HS-27A (cell line): ENCODE measurements at places on chromosomes 12 and 14.

GRCh38 chr12:111434680-111435338 is 29.1 kb downstream of the SH2B3 start:
- DNase-seq, result no peak

GRCh38 chr12:103198499-103198898 is 241.0 kb downstream of the ASCL1 start:
- DNase-seq, result no peak

GRCh38 chr12:10210225-10210624 is 2.5 kb upstream of the GABARAPL1 start:
- DNase-seq, result no peak

- DNase-seq, result no peak
Measured at GRCh38 chr14:72738161-72738611, 155.7 kb downstream of the DPF3 start.

- DNase-seq, result no peak
Measured at GRCh38 chr12:113800201-113800600, 165.9 kb downstream of the RBM19 start.

- DNase-seq, result no peak
Measured at GRCh38 chr14:50521912-50522341, 10.4 kb downstream of the MAP4K5 start.

DNA sequence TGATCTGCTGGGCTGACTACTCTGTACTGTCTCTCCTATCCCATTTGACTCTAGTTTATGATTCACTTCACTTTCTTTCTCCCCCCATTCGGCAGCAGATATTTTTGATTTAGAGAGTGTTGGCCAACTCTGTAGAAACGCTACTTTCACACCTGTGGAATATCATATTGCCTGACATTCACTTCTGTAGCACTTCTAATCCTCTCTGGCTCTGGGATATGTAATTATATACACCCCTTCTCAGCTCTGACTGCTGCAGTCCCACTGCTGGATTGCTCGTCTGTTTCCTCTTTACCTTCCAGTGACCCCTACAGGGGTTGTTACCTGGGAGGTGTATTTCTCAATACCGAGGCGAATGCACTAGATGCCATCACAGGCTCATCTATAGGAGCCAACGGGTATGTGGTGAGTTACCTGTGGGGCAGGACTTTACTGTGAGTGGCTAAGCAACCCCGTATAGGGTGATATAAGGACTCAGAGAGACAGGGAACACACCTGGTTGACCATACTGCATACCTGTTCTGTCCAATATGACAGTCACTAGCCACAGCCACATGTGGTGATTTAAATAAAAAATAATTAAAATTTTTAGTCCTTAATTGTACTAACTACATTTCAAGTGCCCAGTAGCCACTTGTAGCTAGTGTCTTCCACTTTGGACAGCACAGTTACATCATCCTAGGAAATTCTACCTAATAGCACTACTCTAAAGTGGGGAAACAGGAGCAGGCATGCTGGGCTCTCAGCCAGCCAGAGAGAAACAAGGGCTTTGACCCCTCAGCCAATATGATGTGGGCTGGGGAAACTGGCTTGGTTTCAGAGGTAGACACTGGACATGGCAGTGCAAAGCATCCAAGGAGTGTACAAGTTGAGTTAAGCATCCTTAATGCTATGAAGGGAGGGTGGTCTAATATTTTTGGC is 95.0 kb downstream of the C12orf75 start:
- no peak for DNase-seq

GRCh38 chr14:36067428-36068187 is 108.9 kb downstream of the PTCSC3 start:
- DNase-seq, result no peak

DNA sequence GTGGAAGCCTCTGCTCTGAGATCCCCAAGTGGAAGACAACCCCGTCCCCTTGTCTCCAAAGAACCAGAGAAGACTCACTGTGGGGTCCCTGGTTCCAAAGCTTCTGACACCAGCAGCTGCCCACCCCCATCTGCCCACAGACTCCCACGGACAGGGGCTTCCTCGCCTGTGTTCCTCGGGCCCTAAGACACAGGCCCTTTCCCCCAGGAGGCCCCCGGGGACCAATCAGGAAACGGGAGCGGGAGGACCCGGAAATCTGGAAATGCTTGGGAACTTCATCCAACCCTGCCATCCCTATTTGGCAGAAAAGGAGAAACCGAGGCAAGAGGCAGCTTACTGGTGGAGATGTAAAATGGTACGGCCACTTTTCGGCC is 113.1 kb downstream of the NCOR2 start:
- no peak for DNase-seq

DNA sequence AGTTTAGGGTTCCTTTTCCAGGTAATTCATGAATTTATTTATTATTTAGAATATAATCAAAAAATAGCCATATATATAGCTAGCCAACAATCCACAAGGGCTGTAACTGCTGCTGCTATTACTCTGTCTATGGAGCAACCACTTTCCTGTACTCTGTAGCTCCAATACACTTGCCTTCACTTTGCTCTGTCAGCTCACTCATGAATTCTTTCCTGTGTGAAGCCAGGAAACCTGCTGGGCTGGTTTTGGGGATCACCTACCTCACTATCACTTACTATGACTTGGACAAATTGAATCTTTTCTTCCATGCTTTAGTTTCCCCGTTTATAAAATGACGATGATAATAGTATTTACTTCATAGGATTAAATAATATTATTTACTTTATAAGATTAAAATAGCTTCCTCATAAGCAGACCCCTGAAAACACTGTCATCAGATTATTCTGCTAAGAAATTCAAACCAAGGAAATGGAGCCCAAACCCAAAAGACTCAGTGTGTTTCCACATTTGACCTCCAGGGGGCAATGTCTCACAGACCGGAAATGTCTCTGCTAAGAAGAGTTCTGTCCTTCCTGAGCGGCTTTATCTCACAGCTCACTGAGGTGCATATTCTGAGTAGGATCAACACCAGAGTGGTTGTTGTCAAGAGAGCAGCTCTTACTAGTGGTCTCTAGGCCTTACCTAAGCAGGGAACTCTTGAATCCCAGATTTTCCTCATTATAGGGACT is 457.1 kb downstream of the DAD1 start:
- DNase-seq, result no peak

DNA sequence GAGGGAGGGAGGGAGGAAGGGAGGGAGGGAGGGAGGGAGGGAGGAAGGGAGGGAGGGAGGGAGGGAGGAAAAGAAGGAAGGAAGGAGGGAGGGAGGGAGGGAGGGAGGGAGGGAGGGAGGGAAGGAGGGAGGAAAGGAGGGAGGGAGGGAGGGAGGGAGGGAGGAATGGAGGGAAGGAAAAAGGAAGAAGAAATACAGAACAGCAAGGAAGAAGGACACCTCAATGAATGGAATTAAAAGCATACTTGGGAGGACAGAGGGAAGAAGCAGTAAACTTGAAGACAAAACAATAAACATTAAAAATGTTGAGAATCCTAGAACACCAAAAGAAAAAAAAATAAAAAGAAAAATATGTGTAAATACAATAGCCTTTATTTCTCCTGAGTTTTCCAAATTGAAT is 6.2 kb downstream of the OR4Q2 start:
- no peak for DNase-seq
